ENCODE measurements at places on chromosomes 5 and 9.

GRCh38 chr9:101072259-101072658, 43.7 kb downstream of the PLPPR1 start:
- no peak for ATAC-seq

DNA sequence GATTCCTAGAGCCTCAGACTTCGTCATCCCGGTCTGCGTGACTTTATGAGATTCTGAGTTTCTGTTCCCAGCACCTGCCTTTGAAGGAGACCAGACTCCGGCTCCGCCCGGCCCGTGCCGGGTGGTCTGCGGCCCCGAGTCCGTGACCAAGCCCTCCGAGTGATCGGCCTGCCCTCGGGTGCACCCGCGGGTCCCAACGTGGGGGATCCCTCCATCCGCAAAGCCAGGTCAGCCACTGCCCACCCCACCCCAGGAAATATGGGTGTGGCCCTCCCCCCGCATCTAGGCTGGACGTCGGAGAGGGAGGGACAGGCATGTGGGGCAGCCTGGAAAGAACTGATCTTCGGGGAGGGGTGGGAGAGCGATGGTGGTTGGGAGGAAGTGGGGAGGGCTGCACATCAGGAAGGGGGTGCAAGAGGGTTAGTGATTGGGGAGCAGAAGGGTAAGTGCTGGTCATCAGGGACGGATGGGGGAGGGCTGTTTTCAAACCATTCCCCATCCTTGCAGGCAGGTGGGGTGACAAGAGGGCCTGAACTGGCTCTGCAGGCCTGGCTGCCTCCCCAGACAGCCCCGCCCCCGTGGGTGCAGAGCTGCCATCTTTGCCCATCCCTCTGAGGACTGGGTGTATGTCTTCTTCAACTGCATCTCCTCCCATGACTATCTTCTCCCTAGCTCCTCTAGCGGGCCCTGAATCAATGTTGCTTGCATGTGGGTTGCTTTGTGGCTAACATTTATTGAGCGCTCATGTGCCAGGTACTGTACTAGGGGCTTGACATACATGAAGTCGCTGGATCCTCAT, 747 bp downstream of the LRSAM1 start:
- peak; percentile 32 for ATAC-seq

- ATAC-seq = no peak
These were observed 10.2 kb downstream of the DCANP1 start for GRCh38 chr5:135436951-135437418.

DNA sequence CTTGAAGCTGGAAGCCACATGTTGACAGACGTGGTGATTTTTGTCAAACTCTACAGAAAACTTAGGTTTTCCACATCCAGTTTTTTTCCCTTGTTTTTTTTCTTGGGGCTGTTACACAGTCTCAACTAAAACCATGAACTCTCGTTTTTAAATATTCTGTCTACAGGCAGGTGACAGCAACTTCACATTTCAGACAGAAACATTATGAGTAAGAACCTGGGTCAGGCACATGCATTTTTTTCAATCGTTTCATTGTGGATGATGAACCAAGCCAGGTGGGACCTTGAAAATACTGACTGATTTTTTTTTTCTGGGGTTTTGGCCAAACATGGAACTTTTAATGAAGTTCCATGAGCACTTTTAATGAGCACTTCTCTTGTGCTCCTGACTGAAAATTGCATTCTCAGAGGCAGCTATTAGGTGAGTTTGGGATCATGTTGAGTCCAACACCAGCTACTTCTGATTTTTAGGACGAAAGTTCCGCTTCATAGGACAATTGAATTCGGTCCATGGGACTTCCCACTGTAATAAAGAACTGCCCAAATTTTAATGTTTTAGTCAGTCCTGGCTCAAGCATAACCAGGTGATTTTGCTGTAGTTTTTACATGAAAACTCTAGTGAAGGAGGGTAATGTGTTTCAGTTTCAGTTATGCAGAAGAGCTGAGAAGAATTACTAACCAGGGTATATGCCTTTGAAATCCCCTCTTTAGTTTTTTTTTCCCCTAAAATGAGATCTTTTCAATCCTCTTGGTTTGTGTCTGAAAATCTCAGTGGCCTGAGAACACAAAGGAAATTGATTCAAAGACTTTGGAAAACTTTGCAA, 93.2 kb upstream of the ADAMTS16 start:
- no peak for ATAC-seq

- ATAC-seq = no peak
These were observed 437.1 kb downstream of the PRR16 start for GRCh38 chr5:120901199-120901598.

- ATAC-seq = peak; percentile 80
These were observed 12.8 kb upstream of the SRP19 start for GRCh38 chr5:112848116-112848811.

DNA sequence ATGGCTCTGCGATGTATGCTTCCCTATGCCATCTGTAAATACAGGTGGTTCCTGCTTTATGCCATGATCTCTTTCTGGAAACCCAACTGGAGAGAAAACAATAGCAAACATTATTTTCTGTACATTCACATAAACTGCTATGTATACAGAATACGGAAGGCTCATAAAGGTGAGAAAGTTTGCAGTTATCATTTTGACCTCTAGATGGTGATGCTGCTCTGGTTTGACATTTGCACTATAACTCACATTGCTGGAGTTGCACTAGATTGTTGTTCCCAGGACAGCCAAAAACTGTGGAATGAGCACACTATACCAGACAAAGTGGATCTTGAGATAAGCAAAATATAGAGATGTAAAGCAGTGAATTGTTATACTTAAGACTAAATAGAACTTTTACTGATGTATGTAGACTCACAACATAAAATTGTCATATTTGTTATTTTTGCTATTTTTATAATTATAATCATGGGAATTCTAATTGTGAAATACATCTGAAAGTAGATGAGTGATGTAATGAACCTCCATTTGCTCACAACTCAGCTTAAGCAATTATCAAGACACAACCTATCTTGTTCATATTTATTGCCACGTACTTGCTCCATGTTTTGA, 246.5 kb downstream of the PTPRD start:
- no peak for ATAC-seq

GRCh38 chr5:176394881-176395675, 6.5 kb downstream of the HIGD2A start:
- peak; percentile 16 for ATAC-seq

GRCh38 chr5:102749416-102750030, 5.6 kb upstream of the PAM start:
- no peak for ATAC-seq

- ATAC-seq = peak; percentile 87
These were observed 574.7 kb upstream of the MEF2C start for GRCh38 chr5:89457411-89458331.

DNA sequence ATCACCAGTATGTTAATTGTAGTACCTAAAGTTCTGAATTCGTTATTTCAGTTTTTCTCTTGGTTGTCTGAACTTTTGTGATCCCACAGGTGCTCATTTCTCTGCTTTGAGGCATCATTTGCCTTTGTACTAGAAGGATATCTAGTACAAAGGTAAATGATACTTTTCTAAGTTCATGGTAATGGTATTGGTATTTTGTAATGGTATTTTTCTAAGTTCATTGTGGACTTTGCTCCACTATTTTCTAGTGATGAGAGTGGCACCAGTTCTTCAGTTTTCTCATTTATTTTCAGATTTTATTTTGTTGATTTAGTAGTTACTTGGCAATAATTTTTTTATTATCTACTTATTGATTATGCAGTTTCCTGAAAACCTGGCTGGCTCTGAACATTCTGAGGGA, 42.0 kb downstream of the RAB24 start:
- no peak for ATAC-seq

DNA sequence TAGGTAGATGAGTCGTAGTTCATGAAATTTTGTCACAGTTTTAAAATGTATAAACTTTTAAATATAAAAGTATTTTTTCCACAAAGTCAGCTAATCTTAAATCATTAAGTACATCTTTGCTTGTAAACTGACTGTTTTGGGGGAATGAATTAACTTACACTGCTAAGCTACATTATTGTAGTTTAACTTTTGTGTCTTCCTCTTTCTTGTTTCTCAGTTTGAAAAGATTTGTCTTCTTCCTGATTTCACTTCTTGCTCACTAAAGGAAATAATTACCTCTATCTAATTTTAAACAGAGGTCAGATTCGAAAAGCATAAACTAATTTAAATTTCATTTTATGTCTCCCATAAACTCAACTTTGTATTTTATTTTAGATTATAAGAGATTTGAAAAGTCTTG, 5.7 kb downstream of the NIPSNAP3B start:
- no peak for ATAC-seq

- ATAC-seq = peak; percentile 23
These were observed 560.0 kb downstream of the BNC2 start for GRCh38 chr9:16310278-16311110.

DNA sequence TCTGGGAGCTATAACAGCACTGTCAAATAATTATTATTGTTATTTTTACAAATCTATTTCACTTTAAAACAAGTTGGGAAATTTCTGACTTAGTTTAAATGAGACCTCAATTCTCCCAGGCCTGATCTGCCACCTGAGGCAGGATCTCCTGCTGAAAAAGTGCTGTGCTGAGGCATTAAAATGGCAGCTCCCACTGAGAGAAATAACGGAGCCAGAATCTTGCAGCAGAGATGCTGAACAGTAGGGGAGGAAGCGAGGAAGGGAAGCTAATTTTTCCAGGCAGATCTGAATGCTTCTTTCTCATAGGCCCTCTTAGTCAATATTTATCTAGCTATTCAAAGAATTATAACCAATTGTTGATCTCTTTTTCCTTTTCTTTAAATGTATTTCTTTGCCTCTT, 196.3 kb downstream of the ZNF462 start:
- no peak for ATAC-seq

DNA sequence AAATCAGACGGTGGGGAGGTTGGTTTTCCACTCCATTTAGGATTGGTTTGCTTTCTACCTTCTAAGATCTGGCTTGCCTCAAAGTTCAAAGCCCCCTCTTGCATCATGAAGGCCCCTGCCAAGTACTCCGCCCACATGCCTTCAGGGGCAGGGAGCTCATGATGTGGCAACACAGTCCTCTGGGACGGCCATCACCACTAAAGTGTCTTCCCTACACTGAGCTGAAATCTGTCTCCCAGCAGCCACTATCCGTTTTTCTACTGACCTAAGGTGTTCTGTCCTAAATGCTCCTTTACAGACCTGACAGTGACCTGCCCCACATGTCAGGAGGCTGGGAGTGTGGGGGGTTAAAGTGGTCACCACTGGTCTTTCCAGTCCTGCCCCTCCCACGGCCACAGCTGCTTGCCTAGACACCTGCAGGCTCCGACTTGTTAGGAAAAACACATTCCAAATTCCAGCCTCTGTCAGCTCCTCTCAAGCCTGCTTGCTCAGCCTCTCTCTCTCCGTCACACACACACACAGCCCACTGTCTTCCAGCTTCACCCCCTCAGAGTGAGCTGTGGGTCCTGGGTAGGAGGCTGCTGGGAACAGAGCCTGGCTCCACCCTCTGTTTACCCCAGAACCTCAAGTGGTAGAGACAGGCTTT, 44.9 kb downstream of the SHB start:
- peak; percentile 68 for ATAC-seq

DNA sequence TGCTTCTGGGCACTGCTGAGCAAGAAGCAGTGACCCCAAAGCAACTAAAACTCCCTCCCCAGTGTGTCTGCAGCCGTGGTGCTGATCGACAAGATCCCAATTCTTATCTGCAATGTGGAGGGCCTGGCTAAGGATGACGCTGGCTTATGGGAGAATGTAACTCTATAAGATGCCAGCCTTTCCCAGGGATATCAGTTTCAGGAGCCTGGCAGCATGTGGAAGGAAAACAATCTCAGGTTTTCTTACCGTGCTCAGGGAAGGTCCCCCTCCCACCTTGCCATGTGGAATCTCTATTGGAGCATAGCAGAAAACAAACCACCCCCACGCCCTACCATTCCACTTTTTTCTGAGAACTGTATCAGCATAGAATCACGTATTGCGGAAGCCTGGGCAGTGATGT, 87.7 kb upstream of the PTPN3 start:
- ATAC-seq = no peak

DNA sequence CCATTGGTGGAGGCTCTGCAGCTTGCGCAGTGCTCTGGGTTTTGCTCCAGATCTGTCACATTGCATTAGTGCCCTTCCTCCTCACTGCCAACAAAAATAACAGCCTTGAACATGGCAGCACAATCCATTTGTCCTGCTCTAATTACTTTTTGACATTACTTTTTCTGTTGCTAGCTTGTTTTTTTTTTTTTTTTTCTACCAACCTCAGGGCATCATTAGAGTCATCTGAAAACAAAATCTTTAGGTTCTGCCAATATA, 117.5 kb upstream of the NR5A1 start:
- ATAC-seq = no peak

- ATAC-seq = no peak
These were observed 190.5 kb downstream of the HSPA4 start for GRCh38 chr5:133242221-133242835.

DNA sequence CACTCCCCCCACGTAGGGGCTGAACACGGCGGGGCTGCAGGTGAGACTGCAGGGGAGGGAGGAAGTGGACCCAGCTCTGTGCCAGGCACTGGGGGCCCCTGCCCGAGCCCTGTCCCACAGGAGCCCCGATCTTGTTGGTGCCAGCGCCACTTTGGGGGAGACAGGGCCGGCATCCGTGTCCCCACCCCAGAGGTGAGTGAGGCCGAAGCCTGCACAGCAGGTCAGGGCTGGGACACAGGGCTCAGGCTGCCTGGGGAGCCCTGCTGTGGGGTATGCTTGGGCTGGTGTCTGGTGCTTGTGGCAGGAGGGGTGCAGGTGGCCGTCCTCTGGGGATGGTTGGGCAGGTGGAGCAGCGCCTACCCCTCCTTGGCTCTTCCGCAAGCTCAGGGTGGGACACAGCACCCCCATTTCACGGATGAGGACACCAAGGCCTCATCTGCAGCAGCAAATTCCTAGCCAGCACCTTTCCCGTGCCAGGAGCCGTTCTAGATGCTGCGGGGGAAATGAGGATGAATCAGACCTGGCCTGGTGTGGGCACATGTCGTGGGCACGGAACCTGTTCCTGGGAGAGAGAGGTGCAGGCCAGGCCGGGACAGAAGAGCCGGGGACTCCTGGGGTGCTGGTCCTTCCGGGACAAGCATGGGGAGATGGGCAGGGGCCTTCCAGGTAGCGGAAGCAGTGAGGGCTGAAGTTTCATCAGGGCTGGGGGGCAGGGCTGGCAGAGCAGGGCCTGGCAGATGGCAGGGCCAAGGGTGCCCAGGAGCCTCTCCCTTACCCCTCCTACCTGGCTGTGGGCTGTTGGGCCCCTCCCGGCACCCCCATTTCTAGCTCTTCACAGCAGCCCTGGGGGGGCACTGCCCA, 35.2 kb downstream of the KCNT1 start:
- no peak for ATAC-seq

DNA sequence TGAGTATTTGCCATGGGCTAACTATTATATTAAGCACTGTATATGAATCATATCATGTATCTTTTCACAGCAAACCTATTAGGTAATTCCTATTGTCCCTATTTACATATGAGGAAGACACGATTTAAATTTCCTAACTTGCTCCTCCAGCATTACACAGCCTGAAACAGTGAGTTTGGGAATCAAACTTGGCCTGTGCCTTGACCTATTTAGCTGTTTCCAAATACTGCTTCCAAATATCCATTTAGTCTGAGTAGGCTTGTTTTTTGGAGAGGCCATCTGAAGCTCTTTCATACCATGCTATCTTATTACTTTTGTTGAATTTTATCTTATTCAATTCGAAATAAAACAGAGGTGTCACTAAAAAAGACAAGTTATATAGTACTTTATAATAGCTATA, 447.3 kb upstream of the MPDZ start:
- peak; percentile 66 for ATAC-seq

- no peak for ATAC-seq
These were observed 20.4 kb upstream of the ZBTB43 start for GRCh38 chr9:126784401-126784800.
